ENCODE measurements at places on chromosomes 3 and 15. TPM values are rescaled to one million over a fixed set of nuclear protein-coding genes. Genes with fewer than 3 reads are reported as not detected.

DNA sequence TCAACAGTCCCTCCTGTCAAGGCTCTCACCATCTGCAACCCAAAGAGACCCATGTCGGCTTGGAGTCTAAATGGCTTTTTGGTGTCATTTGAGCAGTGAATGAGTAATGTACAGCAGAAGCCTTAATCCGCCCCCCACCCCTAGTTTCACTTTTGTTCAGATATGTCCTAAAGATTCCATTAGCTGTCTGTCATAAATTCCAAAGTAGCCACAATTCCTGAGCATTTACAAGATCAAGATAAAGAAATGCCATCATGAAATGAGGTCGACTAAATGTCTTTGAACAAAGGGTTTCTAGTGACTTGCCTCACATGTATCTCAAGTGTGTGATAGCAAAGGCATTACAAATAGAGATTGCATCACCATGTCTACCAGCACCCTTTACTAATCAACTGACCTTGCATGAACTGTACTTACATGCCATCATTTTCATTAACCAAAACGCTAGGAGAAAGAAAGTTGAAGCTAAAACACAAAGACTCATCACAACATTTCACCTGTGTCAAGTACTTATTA lies 123.8 kb upstream of the PHLDB2 start:
- peak; percentile 100 for DNase-seq

GRCh38 chr15:78075490-78076230 lies 1.9 kb downstream of the TBC1D2B start:
- DNase-seq: peak; percentile 89

DNA sequence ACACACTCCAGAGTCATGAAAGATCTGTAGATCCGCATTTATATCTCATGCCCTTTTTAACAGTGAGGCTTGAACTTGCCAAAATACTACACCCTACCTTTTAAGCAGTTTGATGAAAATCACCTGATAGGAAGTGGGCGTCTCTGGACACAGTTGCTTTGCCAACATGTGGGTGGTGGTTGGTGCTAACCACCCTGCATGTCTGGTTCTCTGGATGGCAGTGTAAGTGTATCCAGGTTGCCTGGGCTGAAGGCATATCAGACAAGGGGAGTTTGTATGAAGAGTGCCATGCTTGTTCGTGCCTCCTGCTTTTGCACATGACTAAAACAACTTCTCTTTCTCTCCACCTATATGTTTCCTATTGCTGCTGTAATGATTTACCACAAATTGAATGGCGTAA lies 159.6 kb downstream of the GHSR start:
- no peak for DNase-seq

- DNase-seq: no peak
These were observed 114.5 kb downstream of the FOXB1 start for GRCh38 chr15:60118626-60119025.

- DNase-seq: no peak
These were observed 22.3 kb upstream of the MUSTN1 start for GRCh38 chr3:52857133-52857532.

DNA sequence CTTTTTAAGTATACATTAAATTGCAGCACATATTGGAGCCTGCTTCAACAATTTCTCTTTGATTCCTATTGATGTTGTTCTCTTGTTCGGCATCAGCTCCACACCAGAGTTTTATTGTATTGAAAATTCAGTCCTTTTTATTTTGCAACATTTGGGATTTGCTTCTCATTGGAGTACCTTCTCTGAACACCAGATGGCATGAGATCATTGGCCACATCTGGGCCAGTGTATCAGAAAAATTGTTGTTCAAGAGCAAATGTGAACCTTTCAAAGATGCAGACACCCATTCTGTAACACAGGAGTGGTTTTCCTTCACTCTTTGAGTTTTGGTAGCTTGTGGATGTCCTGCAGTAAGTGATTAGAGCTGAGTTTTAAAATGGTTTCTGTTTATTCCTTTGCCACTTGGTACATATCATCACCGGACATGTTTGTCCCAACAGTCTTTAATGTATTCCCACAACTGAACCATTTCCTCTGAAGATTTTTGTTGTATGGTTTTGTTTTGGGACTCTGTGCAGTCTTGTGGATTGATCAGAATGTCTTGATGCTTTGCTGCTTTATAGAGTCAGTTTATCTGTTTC lies 96.1 kb downstream of the MCTP2 start:
- DNase-seq: peak; percentile 17

GRCh38 chr3:128238184-128238489 lies 84.9 kb downstream of the EEFSEC start:
- DNase-seq: no peak

- DNase-seq: no peak
These were observed 760.8 kb upstream of the SEMA6D start for GRCh38 chr15:46956456-46956855.

- peak; percentile 55 for DNase-seq
These were observed 21.8 kb downstream of the DGKG start for GRCh38 chr3:186340204-186340603.

GRCh38 chr15:57557267-57557666 lies 34.4 kb upstream of the MYZAP start:
- DNase-seq: no peak

GRCh38 chr3:4047366-4047765 lies 248.1 kb downstream of the LRRN1 start:
- no peak for DNase-seq

- no peak for DNase-seq
These were observed 23.1 kb downstream of the CCDC12 start for GRCh38 chr3:46953234-46954010.

DNA sequence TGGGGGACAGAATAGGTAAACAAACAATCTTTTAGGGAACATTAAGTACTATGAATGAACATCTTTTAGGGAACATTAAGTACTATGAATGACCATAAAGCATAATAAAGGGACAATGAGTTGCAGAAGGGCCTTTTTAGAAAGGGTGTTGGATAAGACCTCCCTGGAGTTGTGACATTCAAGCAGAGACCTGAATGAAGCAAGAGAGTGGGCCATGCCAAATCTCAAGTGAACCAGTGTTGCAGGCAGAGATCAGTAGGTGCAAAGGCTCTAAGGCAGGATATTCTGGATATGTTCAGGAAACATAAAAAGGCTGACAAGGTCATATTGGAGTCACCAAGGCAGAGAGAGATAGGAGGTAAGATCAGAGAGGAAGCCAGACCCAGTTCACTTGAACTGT lies 29.4 kb upstream of the ZBTB38 start:
- no peak for DNase-seq

DNA sequence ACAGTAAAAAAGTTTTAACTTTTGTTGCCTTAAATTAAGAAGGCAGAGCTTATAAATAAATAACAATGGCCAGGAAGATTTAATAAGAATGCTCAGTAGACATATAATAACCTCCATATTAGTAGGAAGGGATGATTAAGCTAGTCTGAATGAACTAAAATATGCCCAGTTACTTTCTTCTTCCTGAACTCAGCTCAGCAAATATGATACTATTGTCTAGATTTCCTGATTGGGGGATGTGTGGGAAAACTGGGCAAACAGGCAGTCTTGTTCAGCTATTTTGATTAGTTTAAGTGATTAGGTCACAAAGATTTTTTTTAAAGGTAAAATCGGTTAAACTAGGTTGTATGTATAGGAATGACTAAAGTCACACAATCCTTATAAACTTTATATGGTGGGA lies 167.2 kb upstream of the SLC2A2 start:
- DNase-seq: peak; percentile 57

The DUOX2 gene
- not detected for total RNA-seq

The PFKFB4 gene
- total RNA-seq: 19.5 TPM

The LRRC3B gene
- total RNA-seq: not detected

The ETFA gene
- total RNA-seq: 91.3 TPM

The KNG1 gene
- total RNA-seq: not detected

The OR5H6 gene
- not detected for total RNA-seq

The C3orf33 gene
- 1.7 TPM for total RNA-seq

The CNTN4 gene
- total RNA-seq: not detected

The CNTN6 gene
- not detected for total RNA-seq

The ITIH1 gene
- not detected for total RNA-seq

The SLC51A gene
- not detected for total RNA-seq
